Right renal pelvis (tissue), 4 donors: ENCODE measurements at places on chromosomes 12 and 14. TPM values are rescaled to one million over a fixed set of nuclear protein-coding genes. Genes with fewer than 3 reads are reported as not detected.

The KCNA1 gene
- polyA plus RNA-seq = 0.08 TPM

The DCN gene
- polyA plus RNA-seq = 669 TPM

The TXNRD1 gene
- 56.3 TPM for polyA plus RNA-seq

The AHSA1 gene
- polyA plus RNA-seq = 192 TPM

The PRKAG1 gene
- polyA plus RNA-seq = 78.7 TPM

The SLC5A8 gene
- 33.8 TPM for polyA plus RNA-seq

The SBNO1 gene
- polyA plus RNA-seq = 30.8 TPM

The LRRK2 gene
- 40.6 TPM for polyA plus RNA-seq

The DHRS2 gene
- 32.4 TPM for polyA plus RNA-seq

The USP30 gene
- 21.5 TPM for polyA plus RNA-seq

The ZNF705A gene
- polyA plus RNA-seq = 0.04 TPM

The GOLT1B gene
- 51.6 TPM for polyA plus RNA-seq

The RNASE4 gene
- polyA plus RNA-seq = 6.5 TPM

The MUCL1 gene
- polyA plus RNA-seq = not detected

The RHOF gene
- 13.7 TPM for polyA plus RNA-seq

The LLPH gene
- polyA plus RNA-seq = 39.5 TPM

The TRAF3 gene
- 14.9 TPM for polyA plus RNA-seq

GRCh38 chr12:126926023-126926594 is 1340.9 kb upstream of the TMEM132C start:
- DNase-seq = no peak

DNA sequence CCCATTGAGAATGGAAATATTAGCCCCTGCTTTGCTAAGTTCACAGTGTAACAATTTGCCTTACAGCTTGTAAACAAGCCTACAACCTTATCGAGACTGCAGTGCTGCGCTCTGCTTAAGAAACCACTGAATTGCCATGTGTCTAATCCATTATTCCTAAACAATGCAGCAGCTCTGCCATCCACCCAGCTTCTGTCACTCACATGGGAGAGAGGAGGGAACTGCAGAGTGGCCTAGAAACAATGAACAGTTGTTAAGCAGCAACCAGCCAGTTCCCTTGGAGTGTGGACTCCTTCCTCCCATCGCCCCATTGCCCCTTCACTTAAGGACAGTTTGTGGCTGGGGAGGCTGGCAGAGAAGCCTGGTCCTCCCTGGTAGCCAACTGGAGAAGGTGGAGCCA is 42.9 kb downstream of the TESPA1 start:
- DNase-seq = no peak

DNA sequence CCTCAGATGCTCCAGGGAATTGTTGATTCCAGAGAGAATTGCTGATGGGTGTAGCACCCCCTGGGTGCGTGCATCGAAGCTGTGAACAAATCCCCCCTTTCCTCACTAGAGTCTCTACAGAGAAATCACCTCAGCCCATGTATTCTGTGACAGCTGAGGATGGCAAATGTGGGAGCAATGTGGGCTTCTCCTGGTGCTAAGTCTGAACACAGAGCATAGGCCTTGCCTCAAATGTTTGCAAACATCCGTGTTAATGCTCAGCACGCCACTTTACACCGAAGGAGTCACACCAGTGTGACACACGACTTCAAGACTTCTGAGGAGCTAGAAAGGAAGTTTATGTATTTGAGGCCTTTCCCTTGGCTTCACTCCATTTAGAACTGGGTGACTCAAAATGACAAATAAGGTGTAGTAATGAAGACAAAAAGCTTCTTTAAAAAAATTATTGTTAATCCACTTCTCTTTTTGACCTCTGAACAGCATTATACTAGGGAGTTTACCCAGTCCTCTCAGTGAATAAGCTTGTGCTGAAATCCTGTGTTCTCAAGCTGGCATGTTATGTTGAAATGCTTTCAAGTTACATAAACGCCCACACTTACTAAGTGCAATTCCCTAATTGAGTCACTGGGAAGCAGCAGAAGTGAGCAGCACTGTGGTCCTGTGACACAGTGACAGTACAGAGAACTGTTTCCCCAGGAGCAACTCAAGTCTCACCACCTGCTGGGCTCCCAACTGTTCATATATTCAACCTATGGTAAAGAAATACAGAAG is 92.9 kb downstream of the FAR2 start:
- no peak for DNase-seq

- DNase-seq = no peak
Measured at GRCh38 chr14:98244966-98245569, 1026.9 kb downstream of the BCL11B start.

- DNase-seq = no peak
Measured at GRCh38 chr12:33265033-33265731, 174.4 kb downstream of the SYT10 start.

- no peak for DNase-seq
Measured at GRCh38 chr12:99154983-99155336, 492.6 kb upstream of the GARIN6 start.

- no peak for DNase-seq
Measured at GRCh38 chr12:101780599-101780998, 41.3 kb upstream of the SYCP3 start.

DNA sequence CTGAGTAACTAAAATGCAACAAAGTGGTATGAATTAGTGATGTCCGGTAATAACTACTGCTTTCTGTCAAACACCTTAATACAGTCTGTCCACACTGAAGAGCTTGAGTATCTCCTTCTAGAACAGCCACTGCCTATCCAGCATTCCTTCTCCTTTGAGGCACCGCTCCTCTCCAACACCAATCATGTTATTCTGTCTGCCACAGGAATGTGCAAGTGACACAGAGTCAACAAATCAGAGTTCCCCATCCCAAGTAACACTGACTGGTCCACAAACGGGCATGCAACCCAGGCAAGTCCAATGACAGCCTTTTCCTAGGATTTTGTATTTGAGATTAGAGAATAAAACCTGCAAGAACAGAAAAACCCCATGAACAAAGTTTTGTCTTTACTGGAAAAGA is 3.8 kb downstream of the GXYLT1 start:
- DNase-seq = no peak

DNA sequence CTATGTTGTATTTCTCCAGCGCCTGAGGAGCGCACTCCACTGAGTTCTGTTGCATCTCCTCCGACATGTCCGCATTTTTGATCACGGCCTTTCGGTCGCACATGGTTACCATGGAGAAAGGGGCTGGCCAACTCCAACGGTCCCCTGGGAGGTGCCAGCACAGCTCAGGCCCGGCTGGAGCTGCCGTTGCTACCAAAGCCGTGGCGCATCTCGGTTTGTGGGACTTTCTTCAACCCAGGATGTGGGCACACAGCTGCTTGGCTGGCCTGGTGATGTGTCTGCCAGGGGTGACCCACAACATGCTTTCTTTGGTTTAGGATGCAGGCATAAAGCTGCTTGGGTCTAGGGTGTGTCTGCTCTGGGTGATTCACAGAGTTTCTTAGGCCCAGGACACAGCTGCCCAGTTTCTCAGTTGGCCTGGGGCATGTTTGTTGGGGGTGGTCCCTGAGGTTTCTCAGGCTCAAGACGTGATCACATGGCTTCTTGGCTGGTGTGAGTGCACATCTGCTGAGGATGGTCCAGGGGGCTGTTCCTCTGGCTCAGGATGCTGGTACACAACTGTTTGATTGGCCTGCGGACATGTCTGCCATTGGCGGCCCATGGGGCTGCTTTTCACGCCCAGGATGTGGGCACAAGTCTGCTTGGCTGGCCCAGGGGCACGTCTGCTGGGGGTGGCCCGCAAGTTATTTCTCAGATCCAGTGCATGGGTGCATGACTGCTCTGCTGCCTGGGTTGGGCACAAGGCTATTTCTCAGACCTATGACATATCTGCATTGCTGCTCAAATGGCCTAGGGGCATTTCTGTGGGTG is 25.9 kb upstream of the GTF2A1 start:
- DNase-seq = no peak

DNA sequence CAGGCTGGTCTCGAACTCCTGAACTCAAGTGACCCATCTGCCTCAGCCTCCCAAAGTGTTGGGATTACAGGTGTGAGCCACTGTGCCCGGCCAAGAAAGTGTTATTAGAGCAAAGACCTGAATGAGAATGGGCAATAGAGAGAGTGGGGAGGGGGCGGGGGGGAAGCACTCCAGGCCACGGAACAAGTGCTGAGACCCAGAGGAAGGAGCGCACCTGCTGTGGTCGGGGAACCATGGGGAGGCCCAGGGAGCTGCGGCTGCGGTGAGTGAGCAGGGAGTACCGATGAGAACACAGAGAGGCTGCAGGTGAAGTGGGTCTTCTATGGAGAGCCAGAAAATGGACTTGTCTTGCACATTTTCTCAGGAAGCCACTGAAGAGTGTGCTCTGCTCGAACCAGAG is 10.8 kb downstream of the SMIM41 start:
- DNase-seq = no peak

DNA sequence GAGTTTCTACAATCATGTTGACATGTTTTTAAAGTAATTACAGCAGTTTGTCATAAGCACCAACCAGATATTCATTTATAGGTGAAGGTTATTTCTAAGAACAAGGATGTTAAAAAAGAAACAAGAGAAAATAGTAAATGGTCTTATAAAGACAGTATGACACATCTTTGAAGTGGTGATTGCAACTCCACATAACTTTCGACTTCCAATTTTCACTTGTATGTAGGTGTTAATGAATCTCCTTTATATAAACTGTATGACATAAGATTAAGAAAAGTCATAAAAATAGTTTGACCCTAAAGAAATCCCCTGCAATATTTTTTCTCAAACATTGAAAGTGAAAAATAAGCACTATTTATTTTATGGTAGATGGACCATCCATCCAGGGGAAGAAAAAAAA is 144.8 kb upstream of the PTPRQ start:
- DNase-seq = no peak

- no peak for DNase-seq
Measured at GRCh38 chr14:105384041-105384557, 14.2 kb upstream of the TEX22 start.

GRCh38 chr14:103667671-103668070 is 38.7 kb downstream of the KLC1 start:
- DNase-seq = no peak

- no peak for DNase-seq
Measured at GRCh38 chr12:111369496-111370220, 763 bp upstream of the PHETA1 start.

- DNase-seq = no peak
Measured at GRCh38 chr14:100524233-100524932, 62.8 kb downstream of the BEGAIN start.

- no peak for DNase-seq
Measured at GRCh38 chr14:56400109-56400825, 179.3 kb upstream of the TMEM260 start.

DNA sequence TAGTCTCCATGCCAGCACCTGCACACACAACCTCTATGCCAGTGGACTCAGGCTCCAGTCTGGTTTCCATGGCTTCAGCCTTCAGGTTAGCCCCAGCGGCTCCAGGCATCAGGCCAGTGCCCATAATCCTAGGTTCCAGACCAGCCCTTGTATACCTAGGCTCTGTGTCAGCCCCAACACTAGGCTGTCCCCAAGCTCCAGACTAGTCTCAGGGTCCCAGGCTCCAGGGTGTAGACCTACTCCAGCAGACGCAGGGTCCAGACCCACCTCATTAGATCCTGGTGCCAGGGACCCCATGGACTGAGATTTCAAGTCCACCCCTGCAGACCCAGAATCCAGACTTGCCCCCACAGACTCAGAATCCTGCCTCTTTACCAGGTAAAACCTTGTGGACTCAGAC is 275.9 kb downstream of the SLC16A7 start:
- no peak for DNase-seq

DNA sequence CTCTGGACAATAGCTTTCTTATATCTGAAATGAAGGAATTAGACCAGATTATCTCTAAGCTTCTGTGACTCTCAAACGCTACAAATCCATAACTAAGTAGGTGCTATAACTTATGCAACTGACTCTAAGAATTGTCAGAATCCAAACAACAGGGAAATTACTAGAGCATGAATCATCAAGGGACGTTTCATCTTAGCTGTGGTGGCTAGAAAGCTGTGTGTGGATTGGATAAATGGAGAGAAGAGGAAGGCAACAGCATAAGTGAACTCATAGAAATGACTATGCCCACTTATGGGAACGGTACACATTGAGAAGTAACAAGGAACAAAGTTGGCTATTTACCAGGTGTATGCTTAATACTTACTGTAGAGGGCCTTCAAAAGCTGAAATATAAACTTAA is 96.0 kb upstream of the NEDD1 start:
- no peak for DNase-seq

- no peak for DNase-seq
Measured at GRCh38 chr12:57063991-57064685, 14.2 kb upstream of the MYO1A start.

- no peak for DNase-seq
Measured at GRCh38 chr12:123474485-123475245, 16.7 kb downstream of the SNRNP35 start.

GRCh38 chr12:103745962-103746361 is 95.1 kb downstream of the NT5DC3 start:
- DNase-seq = no peak

- no peak for DNase-seq
Measured at GRCh38 chr14:55240526-55241178, 30.6 kb upstream of the FBXO34 start.

DNA sequence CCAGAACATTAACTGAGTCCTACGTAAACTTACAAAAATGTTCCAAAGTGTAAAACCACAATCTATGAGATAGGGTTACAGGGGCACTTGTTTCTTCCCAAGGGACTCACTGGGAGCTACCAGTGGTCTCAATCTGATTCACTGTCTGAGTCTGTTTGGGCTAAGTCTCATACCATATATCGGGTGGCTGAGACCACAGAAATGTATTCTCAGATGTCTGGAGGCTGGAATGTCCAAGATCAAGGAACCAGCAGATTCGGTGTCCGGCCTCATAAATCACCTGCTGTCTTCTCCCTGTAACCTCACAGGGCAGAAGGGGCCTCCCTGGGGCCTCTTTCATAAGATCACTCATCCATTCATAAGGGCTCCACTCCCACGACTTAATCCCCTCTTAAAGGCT is 616.3 kb upstream of the TMEM132C start:
- no peak for DNase-seq

DNA sequence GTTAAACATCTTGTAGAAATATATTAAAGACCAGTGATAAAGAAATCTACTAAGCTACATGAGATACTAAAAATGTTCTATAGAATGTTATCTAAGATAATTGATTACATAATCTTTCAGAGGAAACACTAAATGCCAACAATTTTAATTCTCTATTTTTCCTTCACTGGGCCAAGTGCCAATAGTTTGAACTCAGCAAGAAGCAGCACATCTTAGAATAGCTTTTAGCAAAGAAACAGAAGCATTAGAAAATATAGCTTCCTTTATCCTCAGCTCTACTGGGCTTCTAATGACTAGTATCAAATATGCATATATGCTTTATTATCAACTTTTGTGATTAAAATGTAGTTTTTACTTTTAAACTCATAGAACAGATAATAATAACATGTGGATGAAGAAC is 461.4 kb upstream of the USP15 start:
- DNase-seq = no peak

DNA sequence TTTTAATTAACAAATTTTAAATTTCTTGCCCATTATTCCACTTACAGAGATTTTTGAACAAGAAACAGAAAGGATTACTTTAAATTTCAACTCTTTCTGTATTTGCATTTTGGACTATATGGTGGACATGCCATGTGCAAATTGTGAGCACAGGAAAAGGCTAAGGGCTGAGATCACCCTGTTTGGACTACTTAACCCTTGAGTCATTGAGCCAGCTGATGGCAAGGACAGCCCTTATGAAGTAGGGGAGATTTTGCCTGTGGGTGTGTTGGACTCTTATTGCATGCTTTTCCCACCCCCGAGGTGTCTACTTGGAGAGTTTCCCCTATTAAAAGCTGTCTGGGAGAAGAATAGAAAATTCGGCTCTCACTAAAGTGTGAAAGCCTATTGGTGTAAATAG is 17.2 kb downstream of the DERA start:
- no peak for DNase-seq

- DNase-seq = no peak
Measured at GRCh38 chr14:73761618-73762355, 47.6 kb upstream of the PNMA1 start.

- no peak for DNase-seq
Measured at GRCh38 chr14:85516239-85517113, 13.5 kb upstream of the FLRT2 start.
